ENCODE measurements at places on chromosomes 1 and 21.
A peak's percentile ranks its signal among the peaks of the same experiment; 100 is the strongest.

GRCh38 chr1:61052395-61053225, 29.8 kb upstream of the NFIA start:
- DNase-seq = no peak

- peak; percentile 80 for DNase-seq
Measured at GRCh38 chr1:91809317-91809716, 76.6 kb downstream of the TGFBR3 start.

DNA sequence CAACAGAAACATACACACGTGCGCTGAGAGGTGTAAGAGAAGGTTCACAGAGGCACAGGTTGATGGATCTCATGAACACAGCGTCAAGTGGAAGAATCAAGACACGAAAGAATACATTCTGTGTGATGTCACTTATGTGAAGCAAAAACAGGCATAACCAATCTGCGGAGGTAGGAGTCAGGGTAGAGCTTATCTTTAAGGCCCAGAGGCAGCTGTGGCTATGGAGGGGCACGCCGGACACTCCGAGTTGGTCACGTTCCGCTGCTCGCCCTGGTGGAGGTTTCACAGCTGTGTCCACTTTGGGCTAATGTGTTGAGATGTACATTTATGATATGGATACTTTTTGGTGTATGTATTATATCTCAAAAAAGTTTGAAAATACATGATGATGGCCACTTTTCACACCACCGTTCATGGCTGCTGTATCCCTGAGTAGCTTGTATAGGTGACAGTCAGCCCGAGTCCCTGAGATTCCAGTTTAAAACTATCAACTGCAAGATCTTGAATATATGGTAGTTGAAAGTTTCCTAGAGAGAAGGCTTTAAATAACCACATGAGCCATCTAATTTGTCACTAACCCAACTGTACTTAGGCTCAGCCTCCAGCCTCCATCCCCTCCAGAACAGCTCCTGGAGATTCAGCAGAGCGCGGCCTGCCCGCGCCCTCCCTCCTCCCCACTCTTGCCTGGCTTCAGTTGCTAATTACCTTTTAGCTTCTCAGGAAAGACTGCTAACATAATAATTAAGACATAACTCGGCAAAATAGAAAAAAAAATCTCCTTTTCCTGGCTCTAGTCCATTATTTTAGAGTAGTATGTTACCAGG, 6.7 kb upstream of the ADARB1 start:
- DNase-seq = no peak

DNA sequence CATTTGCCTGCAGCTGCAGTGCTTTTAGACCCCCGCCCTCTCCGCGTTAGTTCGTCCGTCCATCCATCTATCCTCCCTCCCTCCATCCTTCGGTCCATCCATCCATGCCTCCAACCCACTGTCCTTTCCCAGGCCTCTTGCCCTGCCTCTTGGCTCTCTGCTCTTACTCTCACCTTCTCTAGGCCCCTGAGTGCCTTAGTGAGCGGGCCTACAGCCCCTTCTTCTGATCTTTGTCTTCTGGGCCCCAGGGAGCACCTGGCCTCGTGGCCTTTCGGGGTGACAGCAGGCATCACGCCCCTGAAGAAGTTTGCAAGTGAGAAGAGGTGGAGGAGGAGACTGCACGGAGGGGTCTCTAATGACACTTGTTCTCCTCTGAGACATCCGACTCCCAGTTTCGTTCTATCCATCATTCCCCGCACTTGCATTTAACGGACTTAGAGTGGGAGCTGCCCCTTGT, 842 bp downstream of the ATXN7L2 start:
- DNase-seq = no peak

- no peak for DNase-seq
Measured at GRCh38 chr1:37901191-37901892, 42.0 kb upstream of the MTF1 start.

DNA sequence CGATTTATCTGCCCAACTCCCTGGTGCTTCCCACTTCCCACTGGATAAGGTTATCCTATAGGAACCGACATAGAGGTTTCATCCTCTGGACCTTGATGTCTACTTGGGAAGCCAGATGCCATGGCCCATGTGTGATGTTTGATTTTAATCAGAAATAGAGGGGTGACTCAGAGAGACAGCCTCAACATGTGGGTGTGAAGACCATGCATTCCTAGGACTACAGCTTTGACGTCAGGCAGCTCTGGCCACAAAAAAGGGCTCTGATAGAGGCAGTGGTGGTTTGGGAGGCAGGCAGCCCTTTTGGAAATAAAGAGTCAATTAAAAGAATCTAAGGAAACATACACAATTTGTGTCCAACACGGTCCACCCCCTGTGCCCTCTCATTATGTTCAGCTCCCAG, 5.2 kb upstream of the SH2D2A start:
- DNase-seq = peak; percentile 71

GRCh38 chr1:39080269-39080826, 54.2 kb downstream of the NDUFS5 start:
- no peak for DNase-seq

DNA sequence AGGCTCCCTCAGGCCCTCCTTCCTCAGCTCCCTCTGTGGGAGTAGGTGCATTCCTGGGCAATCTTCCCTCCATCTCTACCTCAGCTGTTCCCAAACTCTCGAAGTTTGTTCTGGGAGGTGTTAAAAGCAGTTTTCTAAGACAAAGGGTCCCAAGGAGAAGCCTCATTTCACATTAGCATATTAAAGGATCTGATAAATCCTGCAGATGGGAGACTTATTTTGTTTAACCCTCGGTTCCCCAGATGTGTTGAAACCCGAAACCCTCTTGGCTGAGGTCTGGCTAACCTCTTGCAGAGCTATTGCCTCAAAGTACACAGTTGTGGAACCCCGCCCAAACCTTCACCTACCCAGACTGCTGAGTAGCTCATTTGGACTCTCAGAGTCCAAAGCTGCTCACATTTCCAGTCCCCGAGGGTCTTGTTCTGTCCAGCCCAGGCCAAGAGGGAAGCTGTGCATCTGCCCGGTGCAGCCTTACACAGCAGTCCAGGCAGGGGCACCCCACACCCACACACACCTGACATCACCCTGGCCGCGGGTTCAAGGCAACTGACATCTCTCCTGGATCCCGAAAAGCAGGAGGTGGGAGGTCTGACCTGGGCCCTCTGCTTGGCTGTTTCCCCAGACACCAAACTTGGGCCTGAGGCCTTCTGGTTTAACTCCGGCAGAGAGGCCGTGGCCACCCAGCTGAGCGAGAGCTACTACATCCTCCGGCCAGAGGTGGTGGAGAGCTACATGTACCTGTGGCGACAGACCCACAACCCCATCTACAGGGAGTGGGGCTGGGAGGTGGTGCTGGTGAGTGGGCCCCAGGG, 19.5 kb upstream of the SELENON start:
- DNase-seq = no peak

DNA sequence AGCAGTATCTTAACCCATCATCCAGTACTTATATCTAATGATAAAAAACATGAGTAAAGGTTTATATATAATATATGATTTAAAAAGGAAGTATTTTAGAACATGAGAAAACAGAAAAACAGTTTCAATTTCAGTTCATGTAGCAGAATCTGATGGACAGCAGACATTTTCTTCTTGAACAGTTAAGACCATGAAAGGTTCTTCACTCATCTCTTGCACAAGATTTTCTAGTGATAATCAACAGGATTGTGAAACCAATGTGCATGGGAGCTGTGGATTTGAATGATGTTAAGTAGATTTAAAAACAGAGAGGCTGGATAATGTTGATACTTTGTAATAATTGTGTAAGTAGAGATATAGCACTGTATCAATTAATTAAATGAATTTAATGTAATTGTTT, 1297.6 kb downstream of the BRINP3 start:
- DNase-seq = no peak

GRCh38 chr1:32933742-32934322, 30.8 kb downstream of the RNF19B start:
- peak; percentile 82 for DNase-seq

DNA sequence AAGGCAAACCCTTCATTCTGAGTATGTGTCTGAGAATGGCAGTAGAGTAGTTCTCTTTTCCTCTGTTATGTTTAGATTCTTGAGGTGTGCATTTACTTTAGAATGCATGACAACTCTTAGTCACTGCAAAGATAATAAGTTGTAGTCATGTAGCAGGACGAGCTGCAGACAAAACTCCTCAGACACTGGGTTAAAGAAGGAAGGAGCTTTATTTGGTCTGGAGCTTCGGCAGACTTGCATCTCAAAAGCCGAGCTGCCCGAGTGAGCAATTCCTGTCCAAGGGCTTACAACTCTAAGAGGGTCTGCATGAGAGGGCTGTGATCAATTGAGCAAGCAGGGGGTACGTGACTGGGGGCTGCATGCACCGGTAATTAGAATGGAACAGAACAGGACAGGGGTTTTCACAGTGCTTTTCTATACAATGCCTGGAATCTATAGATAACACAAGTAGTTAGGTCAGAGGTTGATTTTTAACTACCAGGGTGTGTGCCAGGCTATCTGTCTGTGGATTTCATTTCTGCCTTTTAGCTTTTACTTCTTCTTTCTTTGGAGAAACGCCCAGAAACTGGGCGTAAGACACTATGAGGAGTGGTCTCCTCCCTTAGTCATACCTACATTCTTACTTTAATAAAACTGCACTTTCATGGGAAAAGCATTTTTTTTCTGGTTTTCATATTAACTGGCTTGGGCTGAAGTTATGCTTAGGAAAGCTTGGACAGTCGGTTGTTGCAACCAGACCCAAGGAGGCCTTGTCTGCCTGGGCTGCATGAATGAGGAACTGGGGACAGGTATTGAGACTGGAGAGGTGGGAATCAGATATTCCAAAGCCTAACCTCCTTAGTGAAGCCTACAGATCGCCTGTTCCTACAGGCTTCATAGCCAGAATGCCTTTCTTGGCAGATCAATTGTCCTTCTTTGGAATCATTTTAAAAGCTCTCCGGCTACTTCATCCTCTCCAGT, 115.1 kb downstream of the RHOU start:
- no peak for DNase-seq

DNA sequence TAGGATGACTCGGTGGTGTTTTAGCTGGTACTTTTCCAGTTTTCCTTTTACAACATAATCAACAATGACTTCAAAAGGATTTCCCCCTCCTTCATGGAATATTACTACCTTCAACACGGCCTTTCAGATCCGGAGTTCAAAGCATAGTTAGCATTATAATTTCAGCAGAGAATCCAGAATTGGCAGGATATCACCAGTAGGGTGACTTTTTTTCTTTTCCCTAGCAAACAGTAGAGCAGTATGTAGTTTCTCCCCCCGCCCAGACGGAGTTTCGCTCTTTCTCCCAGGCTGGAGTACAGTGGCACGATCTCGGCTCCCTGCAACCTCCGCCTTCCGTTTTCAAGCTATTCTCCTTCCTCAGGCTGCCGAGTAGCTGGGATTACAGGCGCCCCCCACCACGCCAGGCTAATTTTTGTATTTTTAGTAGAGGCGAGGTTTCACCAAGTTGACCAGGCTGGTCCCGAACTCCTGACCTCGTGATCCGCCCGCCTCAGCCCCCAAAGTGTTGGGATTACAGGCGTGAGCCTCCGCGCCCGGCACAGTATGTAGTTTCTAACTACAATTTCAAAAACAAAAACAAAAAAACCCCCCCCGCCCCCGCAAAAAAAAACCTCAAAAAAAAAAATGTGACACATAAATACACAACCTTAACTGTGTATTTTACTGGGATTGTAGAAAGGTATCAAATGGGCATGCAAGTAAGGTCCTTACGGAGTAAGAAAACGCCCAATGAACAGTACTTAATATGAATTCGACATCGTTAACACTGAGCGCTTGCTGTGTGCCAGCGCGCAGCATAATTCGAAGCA, 1.5 kb upstream of the COX20 start:
- peak; percentile 75 for DNase-seq

DNA sequence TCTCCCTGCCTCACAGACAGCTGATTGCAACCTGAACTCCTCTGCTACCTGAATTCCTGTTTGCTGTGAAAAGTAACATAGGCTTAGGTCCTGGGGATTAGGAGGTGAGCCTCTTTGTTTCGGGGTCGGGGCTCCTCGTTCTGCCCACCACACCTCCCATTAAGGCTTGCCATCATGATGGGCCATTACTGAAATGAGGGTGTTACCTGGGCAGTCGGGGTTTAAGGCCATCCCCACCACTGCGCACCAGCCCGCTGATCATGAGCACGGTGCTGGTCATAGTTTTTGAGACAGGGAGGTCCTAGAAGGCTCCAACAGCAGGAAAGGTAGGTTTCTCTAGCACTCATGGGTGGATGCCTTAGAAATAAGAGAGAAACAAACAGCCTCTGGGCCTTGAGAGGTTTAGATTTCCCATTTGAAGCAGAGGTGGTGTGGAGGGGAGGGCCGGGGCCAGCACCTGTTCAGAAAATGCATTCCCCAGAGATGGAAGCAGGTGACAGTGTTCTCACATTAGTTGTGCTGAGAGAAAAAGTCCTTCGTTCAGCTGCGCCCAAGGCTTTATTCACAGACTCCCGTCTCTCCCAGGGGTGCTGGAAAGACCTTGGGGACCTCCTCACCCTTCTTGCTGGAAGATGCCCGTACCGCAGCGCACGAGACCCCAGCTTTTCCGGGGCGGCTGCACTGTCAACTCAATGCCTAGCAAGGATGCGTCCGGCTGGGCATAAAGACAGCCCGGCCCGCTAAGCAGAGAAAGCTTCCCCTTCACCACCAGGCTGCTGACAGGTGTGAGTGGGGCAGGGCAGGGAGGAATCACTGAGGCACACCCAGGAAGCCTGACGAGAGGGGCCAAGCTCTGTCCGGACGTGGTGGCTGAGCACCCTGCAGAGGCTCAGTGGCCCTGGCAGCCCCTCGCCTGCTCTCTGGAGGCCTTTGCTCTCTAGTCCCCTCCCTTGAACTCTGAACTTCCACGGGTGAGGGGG, 125.5 kb downstream of the PGBD5 start:
- DNase-seq = no peak

DNA sequence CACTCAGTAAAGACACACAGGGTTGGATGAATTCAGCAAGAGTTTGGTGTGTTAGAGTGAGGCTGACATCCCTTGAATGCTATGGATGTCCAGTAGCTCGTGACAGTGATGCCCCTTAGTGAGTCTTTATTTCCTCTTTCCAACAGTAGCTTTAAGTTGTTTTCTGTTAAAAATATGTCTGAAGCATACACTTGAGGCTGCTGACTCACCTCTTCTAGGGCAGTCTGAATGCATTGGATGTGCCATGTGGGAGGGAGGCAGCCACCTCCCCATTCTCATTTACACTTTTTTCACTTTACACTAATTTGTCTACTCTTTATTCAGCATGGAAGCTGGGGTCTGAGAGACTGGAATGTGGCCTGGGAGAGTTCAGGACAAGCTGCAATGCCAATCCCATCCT, 17.6 kb downstream of the NOS1AP start:
- DNase-seq = peak; percentile 21

DNA sequence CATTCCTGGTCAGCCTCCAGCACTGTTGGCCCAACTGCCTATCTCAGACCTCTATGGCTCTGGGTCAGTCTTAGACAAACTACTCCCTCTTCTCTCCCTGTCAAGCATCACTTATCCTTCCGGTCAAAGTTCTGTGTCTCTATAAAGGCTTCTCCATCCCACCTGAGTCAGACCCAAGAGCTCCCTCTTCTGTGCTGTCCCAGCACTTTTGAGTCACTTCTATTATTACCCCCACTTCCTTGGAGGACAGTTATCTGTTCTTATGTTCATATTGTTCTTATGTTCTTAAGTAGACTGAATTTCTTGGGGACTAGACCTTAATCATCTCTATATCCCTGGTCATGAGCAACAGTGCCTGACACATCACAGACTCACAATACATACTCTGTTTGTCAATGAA, 29.2 kb upstream of the IL10 start:
- DNase-seq = no peak
